CD4-positive, alpha-beta T cell (primary cell): ENCODE measurements at places on chromosomes 1 and 21.

DNA sequence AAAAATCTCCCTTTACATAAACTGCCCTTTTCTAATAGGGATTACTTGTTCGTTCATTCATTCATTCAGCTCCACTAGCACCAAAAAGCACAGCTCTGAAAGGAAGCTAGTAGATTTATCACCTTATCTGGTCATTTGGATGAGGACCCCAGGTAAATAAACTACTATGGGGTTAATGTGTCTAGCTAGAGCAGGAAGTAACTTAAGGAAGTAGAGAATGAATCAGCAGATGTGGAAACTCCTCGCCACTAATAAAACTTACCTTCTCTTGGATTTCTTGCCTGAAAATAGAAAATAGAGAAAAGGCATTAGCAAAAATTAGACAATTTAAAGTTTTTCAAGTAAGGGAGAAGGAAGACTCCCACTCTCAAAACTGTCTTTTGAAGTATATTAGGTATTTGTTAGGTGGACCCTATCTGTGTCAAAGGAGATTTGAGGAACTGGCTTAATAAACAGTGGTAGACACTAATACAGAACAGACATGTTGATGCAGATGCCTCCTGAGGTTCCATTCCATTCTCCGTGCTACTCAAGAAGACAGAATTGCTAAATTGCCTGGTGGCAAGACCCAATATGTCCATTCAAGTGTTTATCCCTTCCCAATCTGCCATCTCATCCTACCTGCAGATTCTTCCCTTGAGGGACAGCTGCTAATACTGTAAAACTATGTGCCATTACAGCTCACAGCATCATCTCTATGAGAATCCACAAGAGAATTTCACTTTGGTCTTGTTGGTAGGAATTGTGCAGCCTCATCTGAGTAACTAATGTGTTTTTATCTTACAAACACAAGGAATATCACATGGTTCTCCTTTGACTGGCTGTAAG, 14.9 kb downstream of the SELL start:
- no peak for DNase-seq

GRCh38 chr21:35346697-35347096, 297.6 kb upstream of the RUNX1 start:
- DNase-seq, result no peak

DNA sequence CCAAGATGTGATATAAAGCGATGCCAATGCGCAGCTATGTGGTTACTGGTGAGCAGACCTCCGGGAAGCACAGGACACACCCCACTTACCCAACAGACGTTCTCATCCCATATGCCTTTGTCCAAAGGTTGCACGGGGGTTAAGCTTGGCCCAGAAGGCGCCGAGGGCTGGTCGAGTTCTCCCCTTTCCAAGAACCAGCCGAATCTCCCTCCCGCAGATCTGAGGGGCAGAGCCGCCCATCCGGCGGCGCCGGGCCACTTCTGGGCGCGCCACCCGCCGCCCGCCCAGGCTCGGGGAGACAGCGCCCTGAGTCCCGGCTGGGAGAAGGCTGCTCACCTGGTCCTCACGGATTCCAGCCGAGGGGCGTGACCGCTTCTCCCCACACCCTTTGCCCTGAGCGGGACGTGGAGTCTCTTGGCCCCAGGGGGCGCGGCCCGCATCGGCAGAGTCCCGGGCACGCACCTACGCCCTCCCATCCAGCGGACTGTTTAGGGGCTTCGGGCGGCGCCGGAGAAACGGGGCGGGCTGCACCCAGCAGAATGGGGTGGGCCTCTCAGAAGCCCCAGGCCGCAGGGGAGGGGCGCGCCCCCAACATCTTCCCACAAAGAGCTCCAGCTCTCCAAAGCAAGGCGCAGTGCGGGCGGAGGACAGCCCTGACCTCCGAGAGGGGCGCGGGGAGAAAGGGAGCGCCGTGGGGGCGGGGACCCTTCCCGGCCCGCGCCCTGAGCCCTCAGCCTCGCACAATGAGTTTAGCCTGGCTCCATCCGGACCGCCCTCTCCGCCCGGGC, 615 bp downstream of the GPR161 start:
- DNase-seq, result no peak

- DNase-seq, result no peak
These were observed 352.1 kb downstream of the ST6GALNAC3 start for GRCh38 chr1:76426606-76427005.

DNA sequence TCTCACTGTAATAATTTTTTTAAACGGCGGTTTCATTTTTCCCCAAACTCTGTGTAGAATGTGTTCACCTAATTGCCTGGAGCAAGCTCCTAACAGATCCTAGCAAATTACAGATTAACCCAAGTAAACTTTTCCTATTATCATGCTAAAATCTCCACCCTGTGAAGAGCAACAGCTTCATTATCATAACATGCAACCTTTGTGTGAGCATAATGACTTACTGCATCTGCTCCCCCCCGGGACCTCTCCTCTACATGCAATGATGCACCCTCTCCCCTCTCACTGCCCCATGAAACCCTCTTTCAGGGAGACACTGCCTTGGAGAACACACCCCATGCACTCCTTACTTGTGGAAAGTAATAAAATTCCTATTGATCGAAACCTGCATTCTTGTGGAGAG, 717.0 kb upstream of the TMPRSS15 start:
- no peak for DNase-seq

- DNase-seq, result peak; percentile 41
These were observed 25.5 kb upstream of the IFNAR1 start for GRCh38 chr21:33299181-33299752.

DNA sequence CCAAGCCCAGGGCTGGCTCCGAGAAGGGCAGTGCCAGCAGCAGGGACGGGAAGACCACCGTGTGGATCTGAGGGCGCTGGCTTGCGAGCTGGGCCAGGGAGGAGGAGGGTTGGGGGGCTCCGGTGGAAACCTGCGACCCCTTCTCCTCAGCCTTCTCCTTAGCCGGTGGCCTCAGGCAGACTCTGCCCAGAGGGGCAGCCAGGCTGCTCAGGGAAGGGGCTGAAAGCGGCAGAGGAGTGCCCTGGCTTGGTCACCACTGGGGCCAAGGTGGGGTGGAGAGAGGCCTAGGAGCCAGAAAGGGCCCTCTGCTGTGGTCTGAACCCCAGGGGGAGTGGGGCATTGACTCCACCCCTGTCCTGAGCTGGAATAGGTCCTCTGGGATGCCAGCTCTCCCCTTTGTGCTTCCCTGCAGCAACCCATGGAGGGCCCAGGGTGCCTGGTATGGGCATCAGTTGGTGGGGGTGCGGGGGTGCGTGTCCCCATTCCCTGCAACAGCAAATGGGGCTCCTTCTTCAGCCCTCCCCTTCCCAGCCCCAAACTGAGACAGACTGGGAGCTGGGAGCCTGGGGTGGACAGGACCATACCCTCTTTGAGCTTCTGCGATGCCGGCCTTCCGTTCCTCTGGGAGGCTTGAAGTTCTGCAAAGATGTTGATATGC, 6.5 kb upstream of the IBA57 start:
- DNase-seq, result no peak

- no peak for DNase-seq
These were observed 40.7 kb downstream of the LPGAT1 start for GRCh38 chr1:211789641-211790464.

GRCh38 chr21:41648591-41649031, 118.2 kb downstream of the RIPK4 start:
- no peak for DNase-seq

- no peak for DNase-seq
These were observed 2.5 kb upstream of the CDKN2C start for GRCh38 chr1:50967416-50968157.

- DNase-seq, result no peak
These were observed 12.1 kb downstream of the CLCA2 start for GRCh38 chr1:86436041-86436440.

- no peak for DNase-seq
These were observed 22.8 kb upstream of the LRRC38 start for GRCh38 chr1:13536571-13536970.

DNA sequence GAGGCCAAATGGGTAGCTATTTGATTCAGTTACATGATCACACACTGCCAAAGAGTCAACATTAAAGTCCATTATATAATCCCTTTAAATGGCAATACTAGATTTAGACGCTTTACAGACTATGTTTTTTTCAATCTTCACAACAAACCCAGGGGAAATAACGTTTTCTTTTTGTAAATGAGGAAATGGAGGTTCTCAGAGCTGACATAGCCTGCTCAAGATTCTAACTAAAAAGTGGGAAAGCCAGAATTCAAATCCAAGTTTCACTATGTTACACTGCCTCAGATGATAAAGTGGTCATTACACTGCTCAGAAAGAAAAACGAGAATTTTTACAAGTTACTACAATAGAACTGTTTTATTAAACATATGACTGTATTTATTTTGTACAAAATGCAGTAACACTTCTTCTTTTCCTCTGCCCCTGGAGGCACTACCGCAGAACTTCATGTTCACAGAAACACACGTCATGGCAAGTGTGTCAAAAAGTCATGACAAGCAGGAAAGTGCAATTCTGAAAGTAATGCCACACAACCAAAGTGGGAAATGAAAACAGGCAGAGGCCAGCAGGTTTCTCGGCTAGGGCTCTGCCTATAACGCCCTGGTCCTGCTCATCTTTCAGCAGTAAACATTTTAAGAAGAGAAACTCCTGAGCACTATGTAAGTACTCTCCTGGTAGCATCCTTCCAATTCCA, 19.0 kb downstream of the THEMIS2 start:
- peak; percentile 24 for DNase-seq
